ENCODE measurements at places on chromosomes 3 and 15.

DNA sequence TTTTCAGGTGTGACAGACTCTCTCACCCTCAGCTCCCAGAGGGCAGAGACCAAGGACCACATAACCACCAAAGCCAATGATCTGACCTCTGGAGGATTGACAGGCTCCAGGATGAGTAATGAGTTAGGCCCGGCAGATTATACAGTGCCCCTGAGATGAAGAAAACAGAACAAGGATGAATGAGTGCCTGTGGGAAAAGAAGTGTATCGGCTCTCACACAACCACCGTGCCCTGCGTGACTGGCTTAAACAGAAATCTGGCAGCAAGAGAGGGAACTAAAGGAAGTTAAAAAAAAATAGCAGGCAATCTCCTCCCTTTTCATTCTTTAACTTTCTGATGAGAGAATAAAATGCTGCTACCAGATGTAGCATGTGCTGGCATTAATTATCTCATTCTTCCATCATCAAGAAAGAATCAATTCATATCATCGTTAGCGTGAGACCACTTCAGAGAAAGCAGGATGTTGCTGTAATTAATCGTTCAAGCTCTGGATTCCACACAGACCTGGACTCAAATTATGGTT, 227.5 kb upstream of the COL8A1 start:
- DNase-seq: peak; percentile 97

GRCh38 chr15:66777596-66778313, 75.7 kb downstream of the SMAD6 start:
- peak; percentile 70 for DNase-seq

GRCh38 chr15:51405693-51406523, 64.5 kb downstream of the GLDN start:
- DNase-seq: no peak

DNA sequence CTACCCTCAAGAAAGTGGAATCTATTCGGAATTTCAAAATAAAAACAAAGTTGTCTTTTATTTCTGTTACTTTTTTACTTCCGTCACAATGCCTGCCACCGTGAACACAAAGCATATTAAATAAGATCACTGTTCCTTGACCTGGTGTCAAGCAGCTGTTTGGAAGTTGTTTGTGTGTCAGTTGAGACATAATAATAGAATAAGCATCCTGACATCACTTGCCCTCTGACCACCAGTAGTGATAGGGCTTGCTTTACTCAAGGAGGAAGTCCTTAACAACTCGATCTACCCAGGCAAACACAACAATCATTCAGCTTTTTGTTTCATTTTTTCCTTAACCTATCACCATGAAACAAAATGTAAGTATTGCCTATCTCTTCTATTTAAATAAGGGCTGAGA, 454.4 kb upstream of the RASGRP1 start:
- no peak for DNase-seq

DNA sequence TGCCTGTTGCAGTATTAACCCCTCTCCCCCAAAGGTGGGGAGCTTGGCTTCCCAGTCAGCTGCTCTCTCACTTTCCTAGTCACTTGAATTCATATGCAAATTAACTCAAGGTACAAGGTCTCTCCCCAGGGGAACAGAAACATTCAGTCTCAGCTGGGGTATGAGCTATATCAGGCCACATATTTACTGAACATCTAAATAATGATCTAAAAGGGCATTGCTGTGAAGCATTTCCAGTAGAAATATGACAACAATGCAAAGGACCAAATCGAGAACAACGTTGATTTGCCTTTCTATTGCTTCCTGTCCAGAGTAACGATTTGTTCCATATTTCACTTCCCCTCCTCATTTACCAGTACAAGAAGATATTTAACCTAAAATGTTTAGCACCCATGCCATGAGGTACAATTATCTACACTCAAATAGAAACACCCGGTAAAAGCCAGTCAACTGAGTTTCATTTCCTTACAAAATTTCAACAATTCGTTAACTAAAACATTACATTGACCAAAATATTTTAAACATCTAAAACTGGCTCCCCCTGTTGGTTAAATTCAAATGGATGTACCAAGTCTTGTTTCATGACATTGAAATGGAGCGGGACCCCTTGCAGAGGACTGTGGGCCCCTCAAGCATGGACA, 36.5 kb upstream of the KLHL6 start:
- DNase-seq: no peak

DNA sequence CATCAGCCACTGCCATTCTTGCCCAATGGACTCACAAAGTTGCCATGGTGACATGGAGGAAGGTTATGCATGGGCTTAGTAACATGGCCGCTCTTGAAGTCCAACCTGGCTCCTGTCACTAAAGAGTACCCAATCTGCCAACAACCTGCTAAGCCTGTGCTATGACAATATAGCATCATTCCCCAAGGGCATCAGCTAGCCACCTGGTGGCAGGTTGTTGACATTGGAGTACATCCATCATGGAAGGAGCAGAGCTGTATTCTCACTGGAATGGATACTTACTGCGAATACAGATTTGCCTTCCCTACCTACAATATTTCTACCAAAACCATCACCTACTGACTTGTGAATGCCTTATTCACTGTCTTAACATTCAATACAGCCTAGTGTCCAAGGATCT, 138.9 kb upstream of the RORA start:
- DNase-seq: no peak

DNA sequence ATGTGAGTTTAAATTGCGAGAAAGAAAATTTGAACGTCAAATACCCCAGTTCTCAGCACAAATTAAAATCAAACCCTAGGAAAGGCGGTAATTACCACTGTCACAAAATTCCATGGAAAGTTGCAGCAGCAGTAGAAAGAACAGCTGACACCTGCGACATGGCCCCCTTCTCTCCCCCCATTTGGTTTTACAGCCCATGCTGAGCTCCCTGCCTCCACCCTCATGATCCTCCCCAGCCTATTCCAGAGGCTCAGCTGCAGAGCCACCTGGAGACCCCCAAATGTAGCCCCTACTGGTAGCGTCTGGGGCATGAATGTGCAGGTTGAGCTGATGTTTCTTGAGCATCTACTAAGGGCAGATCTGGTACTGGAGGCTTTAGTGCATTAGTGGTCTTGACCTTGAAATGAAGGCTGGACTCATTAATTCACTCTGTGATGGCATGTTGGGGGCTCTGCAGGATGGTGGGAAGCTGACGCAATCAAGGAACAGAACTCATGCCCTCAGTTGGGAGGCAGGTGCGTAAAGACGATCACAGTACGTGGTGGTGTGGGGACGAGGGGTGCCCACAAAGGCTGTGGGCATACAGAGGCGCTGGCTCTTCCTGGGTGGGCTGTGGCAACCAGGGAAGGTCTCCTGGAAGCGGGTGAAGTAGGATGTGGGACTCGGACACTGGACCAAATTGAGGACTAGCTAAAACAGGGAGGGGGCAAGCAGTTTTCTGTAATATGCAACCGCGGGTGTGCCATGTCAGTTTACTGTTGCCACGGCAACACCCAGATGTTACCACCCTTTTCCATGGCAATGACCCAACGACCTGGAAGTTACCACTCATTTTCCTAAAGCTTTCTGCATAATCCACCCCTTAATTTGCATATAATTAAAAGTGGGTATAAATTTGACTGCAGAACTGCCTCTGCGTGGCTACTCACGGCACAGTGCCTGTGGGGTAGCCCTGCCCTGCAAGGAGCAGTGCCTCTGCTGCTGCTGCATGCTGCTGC, 39.8 kb downstream of the PRKCD start:
- DNase-seq: no peak

Measured in M059J (cell line).